ENCODE measurements at places on chromosomes 11 and 22.

- no peak for DNase-seq
Observed at GRCh38 chr11:85749884-85750283, 61.1 kb downstream of the SYTL2 start.

GRCh38 chr11:107719073-107719472 lies 7.2 kb upstream of the SLN start:
- DNase-seq = no peak

- DNase-seq = no peak
Observed at GRCh38 chr22:47238690-47239473, 476.4 kb downstream of the TBC1D22A start.

DNA sequence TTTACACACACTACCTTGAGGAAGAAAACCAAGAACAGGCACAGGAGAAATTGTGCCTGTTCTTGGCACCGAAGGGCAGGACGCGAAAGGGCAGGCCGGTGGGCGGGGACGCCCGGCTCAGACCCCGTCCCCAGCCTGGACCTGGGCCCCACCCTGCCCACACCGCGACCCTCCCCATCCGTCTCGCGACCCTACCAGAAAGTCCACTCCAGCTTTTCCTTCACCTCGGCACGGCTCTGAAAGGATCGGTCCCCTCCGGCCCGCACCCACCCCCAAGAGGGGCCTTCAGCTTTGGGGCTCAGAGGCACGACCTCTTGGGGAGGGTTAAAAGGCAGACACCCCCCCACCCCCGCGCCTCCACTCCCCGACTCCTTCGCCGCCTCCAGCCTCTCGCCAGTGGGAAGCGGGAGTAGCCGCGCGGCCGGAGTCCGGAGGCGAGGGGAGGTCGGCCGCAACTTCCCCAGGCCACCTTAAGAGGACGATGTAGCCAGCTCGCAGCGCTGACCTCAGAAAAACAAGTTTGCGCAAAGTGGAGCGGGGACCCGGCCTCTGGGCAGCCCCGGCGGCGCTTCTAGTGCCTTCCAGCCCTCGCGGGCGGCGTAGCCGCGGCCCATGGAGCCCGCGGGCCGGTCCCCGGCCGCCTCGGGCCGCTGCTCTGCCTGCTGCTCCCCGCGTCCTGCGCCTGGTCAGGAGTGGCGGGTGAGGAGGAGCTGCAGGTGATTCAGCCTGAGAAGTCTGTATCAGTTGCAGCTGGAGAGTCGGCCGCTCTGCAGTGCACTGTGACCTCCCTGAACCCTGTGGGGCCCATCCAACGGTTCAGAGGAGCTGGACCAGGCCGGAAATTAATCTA lies 4.4 kb downstream of the SEC14L6 start:
- no peak for DNase-seq

DNA sequence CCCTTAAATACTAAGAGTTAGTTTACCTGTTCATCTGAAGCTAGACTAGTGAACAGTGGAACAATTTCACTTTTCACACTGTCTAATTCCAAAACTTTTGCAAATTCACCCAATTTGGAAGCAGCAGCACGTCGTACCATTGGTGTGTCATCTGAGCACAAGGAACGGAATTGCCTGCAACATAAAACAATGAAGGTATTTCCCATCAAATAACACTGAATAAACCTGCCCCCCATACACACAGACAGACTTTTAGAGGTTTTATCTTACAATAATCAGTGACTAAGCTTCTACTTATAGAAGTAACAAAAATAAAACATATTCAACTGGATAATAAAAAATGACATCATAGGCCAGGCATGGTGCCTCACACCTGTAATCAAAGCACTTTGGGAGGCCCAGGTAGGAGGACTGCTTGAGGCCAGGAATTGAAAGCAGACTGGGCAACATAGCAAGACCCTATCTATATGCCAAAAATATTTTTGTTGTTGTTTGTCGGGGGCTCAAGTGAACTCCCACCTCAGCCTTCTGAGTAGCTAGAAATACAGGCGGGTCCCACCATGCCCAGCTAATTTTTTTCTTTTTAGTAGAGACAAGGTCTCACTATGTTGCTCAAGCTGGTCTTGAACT lies 6.3 kb downstream of the PPP2R1B start:
- DNase-seq = no peak

DNA sequence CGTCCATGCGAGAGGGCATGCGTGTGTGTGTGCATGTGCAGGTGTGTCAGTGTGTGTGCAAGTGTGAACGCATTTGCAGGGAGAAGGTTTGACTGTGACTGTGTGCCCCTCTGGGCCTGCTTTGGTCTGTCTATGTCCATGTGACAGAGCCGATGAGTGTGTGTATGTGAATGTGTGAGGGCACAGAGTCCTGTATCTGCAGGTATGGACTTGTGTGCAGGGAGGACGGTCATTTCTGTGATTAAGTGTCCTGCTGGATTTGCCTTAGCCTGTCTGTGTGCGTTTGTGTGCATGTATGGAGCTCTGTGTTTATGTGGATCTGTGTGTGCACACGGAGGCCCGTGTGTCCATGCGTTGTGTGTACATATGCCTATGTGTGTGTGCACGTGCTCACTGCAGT lies 5.4 kb downstream of the EMID1 start:
- no peak for DNase-seq

DNA sequence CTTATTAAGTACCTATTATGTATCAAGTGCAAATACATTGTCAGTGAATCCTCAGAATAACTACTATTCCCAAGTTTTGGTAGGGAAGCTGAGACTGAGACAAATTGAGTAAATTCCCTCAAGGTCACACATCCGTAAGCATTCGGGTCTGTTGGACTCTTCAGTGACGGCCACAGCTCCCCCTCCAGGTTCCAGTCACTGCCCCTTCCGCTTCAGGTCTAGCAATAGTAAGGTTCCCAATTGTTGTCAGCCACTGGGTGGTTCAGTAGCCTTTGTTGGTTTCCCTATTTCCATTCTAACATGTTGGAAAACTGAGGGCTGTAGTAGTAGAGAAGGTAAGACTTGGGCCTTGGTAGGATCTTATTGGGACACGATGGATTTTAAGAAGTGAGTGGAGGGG lies 54.9 kb upstream of the TNRC6B start:
- DNase-seq = no peak

GRCh38 chr11:129817534-129818051 lies 1.9 kb downstream of the TMEM45B start:
- DNase-seq = no peak

GRCh38 chr11:122394313-122394712 lies 261.2 kb upstream of the UBASH3B start:
- no peak for DNase-seq

DNA sequence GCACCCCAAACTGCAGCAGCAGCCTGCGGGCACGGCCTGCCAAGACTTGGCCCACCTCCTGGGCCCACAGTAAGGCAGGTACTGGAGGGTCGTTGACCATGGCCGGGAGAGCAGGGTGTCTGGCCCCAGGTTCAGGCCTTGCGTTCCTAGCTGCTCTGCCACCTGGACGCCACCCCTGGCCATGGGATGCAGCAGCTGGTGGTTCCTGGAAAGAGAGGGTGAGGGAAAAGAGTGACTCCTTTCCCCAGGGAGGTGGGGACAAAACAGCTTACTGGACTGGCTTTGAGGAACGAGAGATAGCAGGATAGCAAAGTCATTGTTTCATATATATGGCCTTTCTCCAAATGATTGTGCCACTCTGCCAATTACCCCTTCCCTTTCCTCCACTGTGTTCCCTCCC lies 1.8 kb downstream of the BSCL2 start:
- no peak for DNase-seq

DNA sequence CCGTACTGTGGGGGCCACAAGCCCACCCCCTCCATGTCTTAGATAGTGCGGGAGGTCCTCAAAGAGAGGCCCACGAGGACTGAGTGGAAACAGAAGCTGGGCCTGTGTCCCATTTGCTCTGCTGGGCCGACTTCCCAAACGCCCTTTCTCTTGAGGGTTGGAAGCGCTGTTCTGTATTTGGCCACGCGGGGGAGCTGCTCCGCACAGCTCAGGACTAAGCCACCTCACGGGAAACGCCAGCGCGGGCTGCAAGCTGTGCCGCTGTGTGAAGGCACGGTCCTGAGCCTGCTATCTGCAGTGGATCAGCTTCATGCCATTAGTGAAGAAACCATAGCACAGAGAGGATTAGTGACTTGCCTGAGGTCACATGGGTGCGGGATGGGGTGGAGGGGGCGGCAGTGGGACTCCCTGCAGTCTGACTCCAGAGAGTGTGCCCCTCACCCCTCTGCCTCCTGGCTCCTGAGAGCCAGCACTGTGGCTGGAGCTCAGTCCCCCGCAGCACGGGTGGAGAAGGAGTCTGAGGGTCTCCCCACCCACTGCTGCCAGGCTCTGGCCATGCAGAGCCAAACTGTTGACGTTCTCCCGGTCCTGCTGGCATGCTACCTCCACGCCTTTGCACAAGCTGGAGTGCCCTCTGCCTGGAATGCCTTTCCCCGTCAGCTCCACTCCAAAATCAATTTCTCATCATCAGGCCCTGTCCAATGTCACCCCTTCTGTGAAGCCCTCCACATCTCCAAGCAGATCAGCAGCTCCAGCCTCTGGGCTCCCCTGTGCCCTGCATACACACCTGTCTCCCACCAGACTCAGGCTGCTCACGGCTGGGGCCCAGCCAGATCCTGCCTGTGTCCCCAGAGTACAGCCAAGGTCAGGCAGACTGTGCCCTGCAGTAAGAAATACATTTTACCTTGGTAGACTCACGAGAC lies 51.5 kb upstream of the LRRC32 start:
- DNase-seq = peak; percentile 69

GRCh38 chr11:126083829-126084607 lies 21.4 kb upstream of the CDON start:
- DNase-seq = no peak

GRCh38 chr22:50247748-50248147 lies 2.9 kb upstream of the TUBGCP6 start:
- DNase-seq = no peak
